MV-4-11 (cell line): ENCODE measurements at places on chromosomes 12 and 14.

DNA sequence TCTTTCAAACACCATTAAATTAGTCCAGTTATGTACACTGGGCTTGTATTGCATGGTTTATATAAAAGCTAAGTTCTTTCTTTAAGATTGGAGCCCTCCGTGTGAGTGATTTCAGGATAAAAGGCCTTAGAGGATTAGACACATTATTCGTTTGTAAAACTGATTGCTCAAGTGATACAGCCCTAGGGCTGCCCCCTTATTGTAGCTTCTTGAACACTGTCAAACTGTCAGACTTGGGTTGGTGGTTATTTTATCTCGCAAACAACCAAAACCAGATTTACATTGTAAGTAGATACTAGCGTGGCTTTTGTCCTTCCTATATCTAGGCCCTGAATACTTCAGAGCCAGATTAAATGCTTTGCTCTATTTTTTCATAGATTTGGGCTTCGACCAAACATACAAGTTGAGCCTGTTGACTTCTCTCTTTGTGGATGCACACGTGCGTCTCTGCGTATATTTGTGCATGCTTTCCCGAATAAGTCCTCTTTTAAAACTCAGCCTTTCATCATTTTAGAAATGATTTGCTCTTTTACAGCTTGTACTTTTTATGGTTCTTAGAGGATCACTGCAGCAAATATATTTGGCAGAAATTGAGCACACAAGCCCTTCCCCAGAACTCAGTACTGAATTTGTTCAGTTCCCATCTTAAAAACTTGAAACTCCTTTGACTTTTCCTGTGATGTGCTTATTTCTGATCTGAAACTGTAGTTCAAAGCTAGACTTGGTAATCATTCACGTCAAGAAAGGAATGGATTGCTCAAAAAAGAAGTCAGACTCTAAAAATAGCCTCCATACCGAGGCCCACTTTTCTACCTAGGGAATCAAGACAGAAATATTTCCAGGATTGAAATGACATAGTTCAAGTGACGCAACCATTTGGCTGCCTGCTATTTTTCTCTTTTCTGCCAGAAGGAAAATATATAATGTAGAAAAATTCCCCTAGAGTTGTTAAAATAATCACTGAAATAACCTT, 129.5 kb downstream of the ETV6 start:
- DNase-seq, result peak; percentile 55

- no peak for DNase-seq
Measured at GRCh38 chr12:100681074-100681473, 107.6 kb downstream of the GAS2L3 start.

GRCh38 chr12:30974746-30975500, 48.4 kb downstream of the TSPAN11 start:
- no peak for DNase-seq

GRCh38 chr12:53181935-53182334, 1.2 kb upstream of the CSAD start:
- no peak for DNase-seq

- no peak for DNase-seq
Measured at GRCh38 chr12:53100466-53101151, 2.7 kb upstream of the SOAT2 start.

DNA sequence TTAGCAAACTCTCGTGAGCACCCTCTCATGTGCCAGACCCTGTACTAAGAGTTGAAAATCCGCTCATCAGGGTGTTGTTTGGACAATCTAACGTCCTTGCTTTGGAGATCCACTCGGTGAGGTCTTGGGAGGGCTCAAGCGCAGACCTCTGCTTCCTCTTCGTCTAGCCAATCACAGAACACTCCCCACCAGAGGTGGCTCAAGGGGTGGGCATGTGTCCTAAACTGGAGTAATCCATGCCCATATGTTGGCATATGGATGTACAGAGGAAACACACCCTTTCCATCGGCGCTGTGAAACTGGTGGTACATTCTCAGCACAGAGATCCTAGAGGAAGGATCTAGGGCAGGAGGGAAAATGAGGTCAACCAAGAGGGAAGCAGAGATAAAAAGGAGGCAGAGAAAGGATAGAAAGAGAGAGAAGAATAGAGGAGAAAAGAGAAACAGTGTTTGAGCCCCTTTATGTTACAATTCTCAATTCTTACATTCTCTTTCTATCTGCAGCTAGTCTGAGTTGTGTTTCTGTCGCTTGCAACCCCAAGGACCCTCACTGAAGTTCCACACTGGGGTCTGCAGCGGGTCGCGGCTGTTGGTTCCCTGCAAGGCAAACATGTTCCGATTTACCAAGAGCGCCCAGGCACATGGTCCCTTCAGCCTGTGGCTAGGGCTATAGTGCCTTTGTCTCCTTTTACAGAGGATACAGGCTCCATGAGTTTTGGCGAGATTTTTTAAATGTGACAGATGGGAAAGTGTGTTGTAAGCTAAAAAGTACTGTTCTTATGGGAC, 40.5 kb downstream of the DLK1 start:
- DNase-seq, result no peak

GRCh38 chr12:47234576-47235141, 154.9 kb upstream of the AMIGO2 start:
- DNase-seq, result no peak

DNA sequence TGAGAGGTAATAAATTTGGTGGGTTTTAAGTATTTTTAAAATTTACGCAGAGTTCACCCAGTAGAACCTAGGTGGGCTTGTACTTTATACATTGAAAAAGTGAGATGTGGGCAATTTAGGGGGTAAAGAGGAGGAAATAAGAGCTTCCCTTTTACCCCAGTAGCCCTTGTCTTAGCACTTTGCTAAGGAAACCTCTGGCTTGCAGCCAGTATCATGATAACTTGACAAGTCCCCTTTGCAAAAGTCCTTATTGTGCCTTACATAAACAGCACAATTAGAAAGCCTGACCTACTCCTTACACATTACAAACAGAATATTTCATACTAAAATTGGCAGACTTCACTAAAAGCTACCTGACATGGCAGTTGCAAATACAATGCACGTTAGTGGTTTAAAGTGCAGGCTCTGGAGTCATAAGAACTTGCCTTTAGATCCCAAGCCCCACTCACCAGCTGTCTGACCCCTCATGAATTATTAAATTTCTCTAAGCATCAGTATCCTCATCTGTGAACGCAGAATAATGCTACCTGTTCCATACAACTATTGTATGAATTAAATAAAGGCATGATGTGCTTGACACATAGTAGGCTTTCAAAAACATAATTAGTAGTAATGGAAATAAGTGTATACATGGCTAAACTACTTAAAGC, 53.2 kb upstream of the NELL2 start:
- DNase-seq, result no peak

GRCh38 chr14:101322223-101322622, 239.1 kb upstream of the DIO3 start:
- no peak for DNase-seq

- DNase-seq, result no peak
Measured at GRCh38 chr12:68003777-68004176, 14.5 kb downstream of the IFNG-AS1 start.

DNA sequence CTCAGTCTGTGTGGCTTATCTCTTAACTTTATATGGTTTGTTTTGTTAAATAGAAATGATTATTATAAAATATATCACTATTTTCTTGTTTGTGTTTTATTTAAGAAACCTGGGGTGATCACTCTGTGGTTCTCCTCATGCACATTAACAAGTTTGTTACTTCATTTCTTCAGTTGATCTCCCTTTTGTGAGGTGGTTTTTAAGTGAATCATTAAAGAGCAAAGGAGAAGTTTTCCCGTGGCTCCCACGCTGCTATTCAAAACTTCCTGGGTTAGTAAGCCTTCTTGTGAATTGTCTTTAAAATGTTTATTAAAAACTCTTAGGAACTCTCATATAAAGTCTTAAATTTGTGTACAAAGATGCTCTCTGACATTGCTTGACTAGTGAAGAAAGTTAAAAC, 11.8 kb downstream of the ADIPOR2 start:
- no peak for DNase-seq

- no peak for DNase-seq
Measured at GRCh38 chr12:22242726-22243125, 91.8 kb downstream of the ST8SIA1 start.

GRCh38 chr14:91149462-91149861, 35.6 kb downstream of the DGLUCY start:
- DNase-seq, result no peak

- no peak for DNase-seq
Measured at GRCh38 chr12:104352106-104352713, 48.7 kb downstream of the EID3 start.

GRCh38 chr12:88604646-88605045, 24.4 kb upstream of the KITLG start:
- no peak for DNase-seq

DNA sequence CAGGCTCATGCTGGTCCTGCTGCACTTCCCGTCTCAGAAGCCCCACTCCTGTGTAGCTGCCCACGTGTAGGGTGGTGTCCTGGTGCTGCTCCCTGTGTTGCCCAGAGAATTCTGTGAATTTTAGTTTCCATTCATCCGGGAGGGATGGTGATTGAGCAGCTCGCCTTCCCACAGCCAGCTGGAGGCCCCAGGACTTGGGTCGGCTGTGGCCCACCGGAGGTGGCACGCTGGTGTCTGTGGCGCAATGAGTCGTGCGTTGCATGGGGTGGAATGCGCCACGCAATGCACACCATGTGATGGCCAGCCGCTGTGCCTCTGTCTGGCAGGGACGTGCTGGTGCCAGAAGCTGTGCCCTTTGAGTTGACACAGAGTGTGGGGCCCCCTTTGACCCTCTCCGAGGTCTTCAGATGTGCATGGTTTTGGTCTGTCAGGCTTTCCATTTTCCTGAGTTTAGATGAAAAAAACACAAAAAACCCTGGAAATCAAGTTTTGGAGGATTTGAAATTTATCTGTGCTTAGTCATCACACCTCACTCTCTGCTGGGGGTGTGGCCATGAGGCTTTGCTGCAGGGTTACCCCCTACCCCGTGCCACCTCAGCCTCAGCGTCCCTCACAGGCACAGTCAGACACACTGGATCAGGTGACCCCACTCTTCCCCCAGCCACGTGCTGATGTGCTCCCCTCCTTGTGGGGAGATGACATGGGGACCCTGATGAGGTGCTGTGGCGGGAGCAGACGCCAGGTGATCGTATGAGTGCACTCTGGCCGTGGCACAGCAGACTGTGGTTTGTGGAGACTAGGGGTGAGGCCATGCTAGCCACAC, 64.6 kb downstream of the EP400 start:
- no peak for DNase-seq

DNA sequence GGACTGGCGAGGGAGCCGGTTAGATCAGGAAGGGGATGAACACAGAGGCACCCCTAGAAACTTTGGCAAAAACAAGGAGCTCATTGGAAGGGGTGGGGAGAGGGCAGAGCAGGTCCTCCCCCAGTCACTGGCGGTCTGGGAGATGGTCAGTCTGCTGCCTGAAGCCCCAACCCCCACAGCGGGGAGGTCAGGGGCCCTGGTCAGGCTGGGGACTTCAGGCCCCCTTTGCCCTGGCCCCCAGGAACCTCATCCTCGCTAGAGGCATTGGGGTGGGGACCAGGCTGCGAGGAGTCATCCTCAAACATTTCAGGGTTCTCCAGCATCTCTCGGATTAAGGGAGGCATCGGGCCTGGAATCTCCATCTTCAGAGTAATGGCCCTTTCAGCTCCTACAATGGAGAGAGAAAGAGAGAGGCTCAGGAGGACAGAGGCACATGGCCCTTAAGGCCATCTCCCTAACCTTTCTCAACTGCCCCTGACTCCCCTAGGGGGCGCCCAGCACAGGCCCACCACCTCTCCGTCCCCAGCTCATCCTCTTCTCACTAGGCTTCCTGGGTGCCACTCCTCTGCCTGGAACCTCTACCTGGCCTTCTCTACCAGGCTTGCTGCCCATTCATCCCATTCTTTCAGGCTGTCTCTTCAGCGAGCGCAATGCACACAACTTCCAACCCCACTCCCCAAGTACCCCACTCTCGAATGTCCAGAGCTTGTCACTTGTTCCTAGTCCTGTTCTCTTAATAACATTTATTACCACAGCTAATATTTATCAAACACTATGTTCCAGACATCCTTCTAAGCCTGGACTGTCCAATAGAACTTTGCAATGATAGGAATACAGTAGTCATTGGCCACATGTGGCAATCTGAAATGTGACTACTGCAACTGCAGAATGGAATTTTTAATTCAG, 4.7 kb upstream of the ITGB7 start:
- DNase-seq, result no peak

- peak; percentile 61 for DNase-seq
Measured at GRCh38 chr12:121465921-121466793, 66.2 kb downstream of the RNF34 start.

DNA sequence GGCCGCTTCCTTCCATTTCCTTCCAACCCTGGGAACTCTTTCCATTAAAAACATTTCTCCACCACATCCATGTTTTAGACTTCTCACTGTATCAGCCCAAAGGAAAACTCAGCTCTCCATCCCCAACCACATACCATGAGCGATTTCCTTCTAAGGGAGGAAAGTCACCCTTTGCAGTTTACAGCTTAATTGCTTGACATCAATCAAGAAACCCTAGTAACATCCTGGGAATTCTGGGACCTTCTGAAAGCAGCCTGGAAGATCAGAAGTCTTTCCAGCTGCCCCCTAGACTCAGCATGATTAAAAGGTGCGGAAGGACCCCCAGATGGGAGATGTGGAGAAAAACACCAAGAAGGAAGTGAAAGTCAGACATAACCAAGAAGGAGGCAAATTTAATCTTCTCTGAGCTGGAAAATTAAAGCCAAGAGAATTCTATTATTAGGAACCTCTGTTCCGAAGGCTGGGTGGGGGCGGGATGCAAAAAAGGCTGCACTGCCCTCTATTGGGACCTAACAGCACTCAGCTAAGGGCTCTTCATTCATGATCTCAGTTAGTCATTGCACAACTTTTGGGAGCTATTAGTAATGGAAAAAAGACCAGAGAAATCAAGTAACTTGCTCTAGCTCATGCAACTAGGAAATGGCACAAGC, 73.3 kb upstream of the PLXNC1 start:
- peak; percentile 85 for DNase-seq

DNA sequence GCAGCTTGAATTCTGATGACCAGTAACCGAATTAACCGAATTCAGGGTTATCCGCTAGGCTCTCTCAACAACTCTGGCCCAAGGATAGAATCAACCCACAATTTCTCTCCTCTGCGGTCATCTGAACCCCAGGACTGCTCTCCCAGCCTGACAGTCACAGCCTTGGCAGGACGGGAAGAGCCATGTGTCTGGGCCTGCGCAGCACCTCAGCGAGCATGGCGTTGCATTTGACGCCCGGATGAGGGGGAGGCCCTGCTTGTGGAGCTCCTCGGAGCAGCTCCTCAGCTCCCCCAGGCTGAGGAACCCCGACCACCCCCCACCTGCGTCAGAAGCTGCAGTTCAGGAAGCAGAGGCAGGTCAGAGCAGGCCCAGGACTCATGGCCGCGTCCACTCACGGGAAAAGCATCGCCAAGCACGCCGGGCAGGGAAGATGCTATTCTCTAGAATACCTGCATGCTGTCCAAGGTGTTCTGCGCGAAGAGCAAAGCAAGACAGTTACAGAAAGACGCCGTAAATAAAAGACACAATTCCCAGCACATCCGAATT, 131.1 kb downstream of the PIWIL1 start:
- DNase-seq, result no peak

GRCh38 chr14:100403105-100403504, 80.0 kb downstream of the SLC25A47 start:
- DNase-seq, result no peak

GRCh38 chr12:50021031-50021430, 4.3 kb downstream of the RACGAP1 start:
- DNase-seq, result no peak

- DNase-seq, result peak; percentile 94
Measured at GRCh38 chr12:38904537-38905479, 583 bp downstream of the CPNE8 start.
